Calu3 (cell line): ENCODE measurements at places on chromosomes 2 and 18. TPM values are rescaled to one million over a fixed set of nuclear protein-coding genes. Genes with fewer than 3 reads are reported as not detected.

HNRNPA3 gene
- total RNA-seq: 212 and 234 TPM in 2 replicates

DNA sequence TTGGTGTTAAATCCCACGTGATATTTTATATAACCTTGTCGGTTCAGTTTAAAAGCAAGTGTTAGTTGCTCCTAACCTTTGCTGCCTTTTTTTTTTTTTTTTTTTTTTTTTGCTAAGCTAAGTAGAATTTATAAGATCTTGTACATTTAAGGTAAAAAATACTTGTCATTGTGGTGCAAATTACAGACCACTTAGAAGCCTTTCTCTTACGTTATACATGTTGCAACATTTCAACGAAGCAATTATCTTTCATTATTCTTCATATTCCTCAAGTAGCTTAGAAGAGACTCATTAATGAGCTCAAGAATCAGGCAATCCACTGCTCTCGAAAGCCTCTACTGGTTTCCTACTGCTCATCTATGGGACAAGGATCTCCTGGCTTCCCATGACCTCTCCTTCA lies 14.9 kb upstream of the IL1RL2 start:
- no peak for DNase-seq

GRCh38 chr18:45416168-45416567 lies 199.1 kb upstream of the SLC14A2 start:
- DNase-seq: no peak

GRCh38 chr18:66013969-66014368 lies 263.2 kb downstream of the CDH7 start:
- no peak for DNase-seq

DNA sequence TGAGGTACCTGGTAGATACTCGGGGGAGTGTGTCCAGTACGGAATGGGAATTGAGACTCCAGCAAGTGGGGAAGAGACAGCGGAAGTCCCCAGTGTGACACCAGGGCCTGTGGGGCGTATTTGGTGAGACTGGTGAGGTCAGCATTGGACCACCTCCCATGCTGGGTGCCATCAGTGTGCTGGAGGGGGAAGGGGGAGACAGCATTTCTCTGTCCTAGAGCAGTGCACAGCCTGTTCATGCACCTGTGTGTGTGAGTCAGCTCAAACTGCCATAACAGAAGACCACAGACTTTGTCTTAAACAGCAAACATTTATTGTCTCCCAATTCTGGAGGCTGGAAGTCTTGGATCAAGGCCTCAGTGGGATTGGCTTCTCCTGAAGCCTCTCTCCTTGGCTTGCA lies 301.8 kb downstream of the GBX2 start:
- no peak for DNase-seq

CDH2 gene
- total RNA-seq: 1.5 and 2.3 TPM in 2 replicates

ZNF513 gene
- total RNA-seq: 10.6 and 13.1 TPM in 2 replicates

KCNIP3 gene
- 1.1 and 2.1 TPM in 2 replicates for total RNA-seq

- DNase-seq: no peak
These were observed 426.4 kb upstream of the ID2 start for GRCh38 chr2:8255448-8255800.

- no peak for DNase-seq
These were observed 213.8 kb downstream of the SMAD2 start for GRCh38 chr18:47716632-47717185.

DNA sequence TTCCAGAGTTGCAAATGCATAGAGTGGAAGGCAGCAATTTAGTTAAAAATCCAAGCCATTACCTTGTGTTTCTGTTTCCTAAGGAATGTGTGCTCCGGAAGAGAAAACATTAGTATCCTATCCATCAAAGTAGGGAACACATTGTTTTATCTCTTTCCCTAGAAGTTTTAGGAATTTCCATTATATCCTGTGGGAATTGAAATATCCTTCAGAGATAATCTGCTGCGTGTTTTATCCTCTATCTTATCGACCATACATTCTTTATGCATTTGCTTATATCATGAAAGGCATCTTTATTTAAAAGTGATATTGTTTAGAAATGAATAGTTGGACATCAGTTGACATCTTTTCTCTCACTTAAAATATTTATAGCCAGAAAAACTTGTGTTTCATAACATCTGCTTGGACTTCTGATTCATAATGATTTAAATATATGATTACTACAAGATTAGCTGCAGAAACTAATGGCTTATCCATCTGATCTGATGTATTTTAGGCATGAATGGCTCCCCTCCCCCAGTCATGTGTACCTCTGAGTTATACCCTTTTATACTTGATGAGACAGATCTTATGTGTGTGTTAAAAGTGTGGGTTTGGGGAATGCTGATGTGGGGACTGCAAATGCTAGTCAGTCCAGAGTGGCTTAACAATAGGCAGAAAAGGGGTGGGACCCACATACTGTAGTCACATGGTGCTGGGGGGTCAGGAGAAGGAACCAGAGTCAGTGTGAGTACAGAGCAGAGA lies 136.2 kb upstream of the ARHGAP28 start:
- DNase-seq: no peak

- no peak for DNase-seq
These were observed 45.2 kb upstream of the SPRED2 start for GRCh38 chr2:65477590-65477989.

DNA sequence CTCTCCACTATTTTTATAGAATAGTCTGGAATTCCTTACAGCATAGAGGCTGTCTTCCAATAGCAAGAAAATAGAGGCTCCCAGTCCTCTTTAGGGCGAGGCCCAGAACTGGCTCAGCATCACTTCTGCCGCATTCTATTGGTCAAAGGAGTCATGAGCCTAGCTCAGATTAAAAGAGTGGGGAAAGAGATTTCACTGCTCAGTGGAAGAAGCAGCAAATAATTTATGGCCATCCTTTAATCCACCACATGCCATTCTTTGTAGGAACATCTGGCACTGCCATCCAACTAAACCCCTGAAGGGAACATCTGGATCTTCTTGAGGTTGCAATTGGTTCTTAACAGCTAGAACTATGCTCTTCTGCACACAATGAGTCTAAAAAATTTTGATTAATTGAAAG lies 43.4 kb upstream of the NEUROD1 start:
- DNase-seq: no peak

- DNase-seq: peak; percentile 91
These were observed 67.2 kb downstream of the MBP start for GRCh38 chr18:77065221-77065981.

PFN4 gene
- total RNA-seq: 0.64 TPM in 1 of 2 replicates, not detected in the other

DNA sequence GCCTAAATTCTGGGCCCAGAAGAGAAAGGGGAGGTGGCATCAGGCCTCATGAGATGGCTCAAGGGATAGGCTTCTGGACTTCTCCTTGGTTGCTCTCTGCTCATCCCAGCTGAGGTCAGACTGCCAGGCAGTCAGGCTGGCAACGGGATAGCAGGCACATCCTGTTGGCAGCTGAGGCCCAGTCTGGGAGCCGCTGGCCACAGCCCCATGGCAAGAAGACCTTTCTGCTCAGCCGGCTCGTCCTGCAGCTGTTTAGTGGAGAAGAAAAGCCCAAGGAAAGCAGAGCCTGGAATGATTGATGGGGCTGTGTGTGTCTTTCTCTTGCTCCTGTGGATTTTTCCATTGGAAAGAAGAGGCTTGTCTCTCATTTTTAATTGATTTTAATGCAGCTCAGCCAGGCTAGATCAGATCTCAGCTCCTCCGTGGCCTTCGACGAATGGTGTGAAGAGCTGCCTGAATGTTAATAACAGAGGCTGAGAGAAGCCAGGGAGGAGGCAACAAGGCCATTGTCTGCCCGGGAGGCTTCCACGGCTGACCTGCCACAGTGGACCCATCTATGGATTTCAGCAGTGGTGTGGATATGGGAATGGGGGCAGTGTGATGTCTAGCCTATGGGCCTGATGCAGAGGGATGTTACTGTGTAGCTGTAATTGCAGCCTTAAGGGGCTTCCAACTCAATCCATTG lies 99.5 kb downstream of the HS1BP3 start:
- DNase-seq: no peak

OR6B2 gene
- not detected in 2 replicates for total RNA-seq

CCBE1 gene
- total RNA-seq: 0.05 and 0.12 TPM in 2 replicates

DNA sequence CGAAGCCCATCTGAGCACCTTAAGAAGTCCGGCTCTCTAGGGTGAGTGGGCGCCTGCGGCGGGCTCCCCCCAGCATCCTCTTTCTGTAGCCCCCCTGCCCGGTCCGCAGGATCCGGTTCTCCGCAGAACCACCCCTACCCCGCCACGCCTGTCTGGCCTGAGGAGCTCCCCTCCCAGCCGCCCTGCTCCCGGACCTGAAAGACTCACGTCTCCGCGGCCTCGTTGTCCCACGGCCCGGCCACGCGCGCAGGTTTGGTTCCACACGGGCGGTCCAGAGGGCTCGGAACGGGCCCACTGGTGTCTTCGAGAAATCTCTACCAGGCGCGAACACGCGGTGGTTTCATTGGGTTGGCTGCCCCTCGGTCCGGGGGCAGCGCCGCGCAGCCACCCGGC lies 237 bp downstream of the SLC39A6 start:
- peak; percentile 28 for DNase-seq

DNA sequence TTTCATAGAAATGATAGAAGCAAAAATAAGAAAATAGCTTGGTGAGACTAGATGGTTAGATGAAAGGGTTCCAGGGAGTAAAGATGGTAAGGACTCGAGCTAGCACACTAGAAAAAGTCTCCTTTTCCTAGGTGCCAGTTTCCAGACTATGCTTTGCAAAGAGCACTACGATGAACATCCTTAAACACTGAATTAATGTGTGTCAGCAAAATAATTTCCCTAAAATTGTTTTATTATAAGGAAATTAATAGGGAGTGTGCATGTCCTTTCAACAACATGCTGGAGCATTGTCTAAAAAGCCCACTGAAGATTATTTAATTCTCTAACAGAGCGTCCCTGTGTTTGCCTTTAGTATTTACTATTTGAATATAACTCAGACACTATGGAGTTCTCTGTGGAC lies 107.4 kb upstream of the NDUFV2 start:
- no peak for DNase-seq

CD8B2 gene
- total RNA-seq: not detected in 2 replicates

DNA sequence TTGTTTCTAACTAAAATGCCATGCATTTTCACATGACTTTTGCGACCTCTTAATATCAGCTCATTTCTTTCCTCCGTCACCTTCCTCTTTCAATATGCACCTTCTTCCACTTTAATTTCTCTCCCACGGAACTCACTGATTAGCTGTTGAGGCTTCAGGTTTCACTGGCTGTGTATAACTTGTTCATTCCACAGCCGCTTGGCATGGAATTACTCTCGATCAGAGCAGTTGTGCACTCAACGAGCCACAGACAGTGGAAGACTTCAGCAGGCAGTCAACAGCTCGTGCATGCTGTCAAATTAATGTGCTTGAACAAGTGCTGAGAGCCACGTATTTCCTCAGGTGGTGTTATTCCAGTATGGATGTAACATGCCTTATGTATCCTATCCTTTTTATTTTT lies 491.2 kb upstream of the DDX18 start:
- DNase-seq: no peak

DNA sequence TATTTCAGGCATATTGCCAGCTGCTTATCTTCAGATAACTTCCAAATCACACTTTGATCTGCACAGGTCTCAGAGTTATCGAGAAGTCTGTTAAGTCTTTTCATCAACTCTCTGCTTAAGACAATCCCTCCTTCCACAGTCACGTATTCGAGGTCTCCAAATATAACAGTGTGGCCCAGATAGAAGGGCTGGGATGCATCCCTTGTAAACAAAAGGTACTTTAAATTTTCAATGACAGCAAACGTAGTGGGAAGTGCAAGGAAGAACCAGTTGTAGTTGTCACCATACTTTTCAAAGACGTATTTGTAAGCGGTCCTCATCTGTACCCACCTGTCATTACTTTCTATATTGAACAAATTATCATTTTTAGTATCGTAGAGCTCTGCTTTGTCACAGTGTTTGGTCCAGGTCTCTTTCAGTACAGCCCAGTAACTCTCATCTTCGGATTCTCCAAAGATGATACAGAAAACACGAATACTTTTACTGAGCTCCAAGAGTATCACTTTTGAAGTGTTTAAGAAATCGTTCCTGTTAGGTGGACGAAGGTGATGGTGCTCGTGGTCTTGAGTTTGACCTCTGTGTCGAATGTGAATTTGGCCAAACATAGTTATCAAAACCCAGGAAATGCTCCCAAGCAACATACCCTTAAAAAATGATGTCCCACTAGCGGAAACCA lies 445 bp downstream of the C1GALT1C1L start:
- no peak for DNase-seq

FTCDNL1 gene
- total RNA-seq: 1.9 and 3.0 TPM in 2 replicates

DNA sequence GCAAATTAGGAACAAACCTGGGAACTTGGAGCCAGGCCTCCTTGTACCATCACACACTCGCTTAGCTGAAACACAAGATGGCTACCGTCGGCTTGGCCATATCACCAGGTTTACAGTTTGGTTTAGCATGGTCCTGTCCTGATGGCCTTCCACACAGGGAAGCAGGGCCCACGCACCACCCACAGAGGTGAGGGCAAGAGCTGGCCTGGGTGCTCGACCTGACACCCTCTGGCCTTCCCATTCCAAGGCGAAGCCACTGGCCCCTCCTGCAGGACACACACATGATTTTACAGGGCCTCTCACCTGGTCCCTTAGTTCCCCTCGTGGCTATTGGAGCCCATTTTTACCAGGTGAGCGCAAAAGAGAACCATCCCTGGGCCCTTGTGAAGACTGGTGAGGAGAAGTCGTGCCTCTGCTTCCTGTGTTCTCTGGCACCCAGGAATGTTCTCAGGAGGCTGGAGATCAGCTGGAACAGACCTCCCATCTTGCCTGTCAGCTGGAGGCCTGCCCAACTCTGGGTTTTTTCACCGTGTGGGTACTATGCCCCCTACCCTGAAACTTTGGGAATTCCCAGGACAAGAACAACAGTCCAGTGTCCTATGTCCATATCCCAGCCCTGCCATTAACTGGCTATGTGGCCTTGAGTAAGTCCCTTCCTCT lies 53.0 kb upstream of the FOSL2 start:
- DNase-seq: no peak

CAB39 gene
- total RNA-seq: 84.9 and 88.7 TPM in 2 replicates

CCDC150 gene
- total RNA-seq: 20.2 and 21.7 TPM in 2 replicates

DNA sequence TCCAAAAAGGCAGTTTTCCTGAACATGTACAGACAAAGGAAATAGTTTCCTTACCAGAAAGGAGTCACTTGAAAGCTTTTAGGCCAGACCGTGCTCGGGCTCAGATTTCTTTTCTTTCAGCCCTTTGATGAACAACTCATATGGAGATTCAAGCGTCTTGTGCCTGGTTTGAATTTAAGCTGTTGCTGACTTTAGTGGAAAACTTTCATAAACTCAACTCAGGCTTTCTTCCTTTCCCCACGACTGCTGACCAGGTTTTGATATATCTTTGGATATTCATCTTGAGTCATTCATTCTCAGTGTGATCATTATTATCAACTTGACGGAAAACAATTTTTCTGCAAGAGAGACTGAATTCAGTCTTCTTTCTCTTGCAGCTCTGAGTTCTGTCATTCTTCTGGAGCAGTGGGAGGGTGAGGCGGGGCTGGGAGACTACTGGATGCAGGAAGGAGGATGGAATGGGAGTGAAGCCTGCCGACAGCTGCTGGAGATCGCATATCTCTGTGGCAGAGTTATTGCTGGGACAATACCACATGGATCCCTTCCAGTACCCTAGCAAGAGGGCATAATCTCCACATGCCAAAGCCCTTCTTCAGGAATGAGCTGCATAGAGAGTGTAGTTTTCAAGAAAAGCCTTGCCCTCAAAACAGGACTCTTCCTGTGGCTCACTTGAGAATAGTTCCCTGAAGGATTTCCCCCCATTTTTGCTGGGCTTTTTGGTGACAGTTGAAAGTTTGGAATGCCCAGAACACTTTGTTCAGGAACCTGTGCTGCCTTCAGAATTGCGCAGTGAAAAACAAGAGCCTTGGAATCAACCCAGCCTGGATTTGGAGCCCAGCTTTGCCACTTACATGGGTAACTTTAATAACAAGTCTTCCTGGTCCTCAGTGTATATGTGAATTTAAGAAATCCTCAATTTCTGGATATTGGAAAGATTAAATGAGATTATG lies 364.4 kb downstream of the ZNF521 start:
- DNase-seq: no peak
